ENCODE measurements at places on chromosomes 5 and 9.

- no peak for DNase-seq
Observed at GRCh38 chr5:172353271-172353812, 69.8 kb upstream of the UBTD2 start.

- DNase-seq: no peak
Observed at GRCh38 chr5:123122273-123122672, 33.2 kb downstream of the PRDM6 start.

- DNase-seq: no peak
Observed at GRCh38 chr5:2123874-2124273, 241.1 kb upstream of the IRX4 start.

- no peak for DNase-seq
Observed at GRCh38 chr9:27065288-27065687, 43.7 kb upstream of the TEK start.

DNA sequence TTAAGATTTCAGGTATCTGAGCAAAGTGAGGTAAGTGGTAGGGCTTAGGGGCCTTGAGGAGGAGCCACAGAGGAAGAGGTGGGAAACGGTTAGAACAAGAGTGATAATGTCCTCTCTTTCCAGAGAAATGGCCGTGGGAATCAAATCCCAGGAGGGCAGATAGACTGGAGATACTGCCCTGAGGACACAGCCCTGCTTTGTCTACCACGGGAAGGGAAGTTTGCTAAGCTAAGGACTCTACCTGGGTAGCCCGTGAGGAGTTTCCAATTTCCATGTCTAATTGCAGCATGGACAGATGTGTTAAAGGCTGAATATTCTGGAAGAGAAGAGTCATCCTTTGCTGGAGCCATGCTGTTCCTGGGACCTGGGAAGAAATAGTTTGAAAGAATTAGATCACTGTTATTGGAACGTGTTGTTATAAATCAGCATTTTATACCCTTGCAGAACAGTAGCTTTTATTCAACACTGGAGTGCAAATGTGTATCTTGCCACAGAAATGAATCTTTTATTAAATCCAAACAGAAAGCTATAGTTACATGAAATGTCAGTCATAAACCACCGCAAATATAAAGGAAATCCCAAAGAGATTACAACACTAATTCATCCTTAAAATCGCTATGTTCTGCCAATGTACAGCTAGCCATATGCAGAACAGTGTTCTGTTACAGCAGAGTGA is 133.2 kb upstream of the LHFPL2 start:
- DNase-seq: no peak

- no peak for DNase-seq
Observed at GRCh38 chr5:154758493-154758892, 3.3 kb downstream of the LARP1 start.

All from spleen (tissue), 13 donors.